ENCODE measurements at places on chromosomes 2 and 18. TPM values are rescaled to one million over a fixed set of nuclear protein-coding genes. Genes with fewer than 3 reads are reported as not detected.

Gene PLGLB1
- total RNA-seq = 0.38 TPM

Gene ATP6V1B1
- 2.6 TPM for total RNA-seq

Gene ELOA2
- total RNA-seq = not detected

Gene CD8A
- total RNA-seq = 0.37 TPM

Gene CYB5A
- 118 TPM for total RNA-seq

Gene CCDC102B
- total RNA-seq = 0.58 TPM

Measured in A549 treated with CORT108297 at 1 μM for 4 hours (cell line).